ENCODE measurements at places on chromosomes 13 and 19.

DNA sequence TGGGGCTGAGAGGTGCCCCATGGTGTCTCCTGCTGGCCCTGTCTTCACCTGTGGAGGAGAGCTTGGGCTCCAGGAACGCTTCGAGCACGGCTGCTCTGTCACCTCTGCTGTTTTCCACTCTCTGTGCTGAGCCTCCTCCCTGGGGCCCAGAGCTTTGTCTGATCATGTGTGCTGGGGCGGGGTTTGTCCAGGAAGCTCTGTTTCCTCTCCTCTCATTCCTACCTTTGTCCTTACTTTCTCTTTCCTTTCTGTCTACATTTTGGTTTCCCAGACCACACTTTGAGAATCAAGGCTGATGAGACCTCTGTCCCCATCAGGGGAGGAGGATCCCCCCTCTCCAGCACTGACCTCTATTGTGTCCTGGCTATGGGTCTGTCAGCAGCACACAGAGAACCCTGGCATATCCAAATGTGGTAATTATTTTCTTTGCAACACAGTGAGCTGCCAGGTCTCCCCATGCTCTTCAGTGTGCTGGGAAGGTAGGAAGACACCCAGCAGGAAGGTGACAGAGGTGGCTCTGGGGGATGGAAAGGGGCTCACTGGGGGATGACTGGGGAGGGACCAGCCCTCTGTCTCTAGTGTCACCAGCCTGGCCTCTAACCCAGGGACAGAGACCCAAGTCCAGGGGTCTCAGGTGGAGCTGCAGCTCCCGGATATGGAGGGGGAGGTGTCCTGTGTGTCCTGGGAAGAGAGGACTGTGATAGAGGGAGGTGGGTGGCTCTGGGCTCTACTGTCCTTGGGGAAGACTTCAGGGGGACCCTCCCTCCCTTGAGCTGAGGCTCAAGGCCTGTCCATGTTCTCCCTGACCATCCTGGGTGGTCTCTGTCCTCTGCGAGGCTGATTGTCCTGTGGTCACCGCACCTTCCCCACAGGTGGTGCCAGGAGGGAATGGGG lies at the start of gene CEACAM1:
Gene CEACAM1, minus strand, starts transcription at position 128 of the 894 bp plus-strand sequence. Its CDS starts 107 bp downstream, at position 21.
- peak; percentile 28 for DNase-seq

DNA sequence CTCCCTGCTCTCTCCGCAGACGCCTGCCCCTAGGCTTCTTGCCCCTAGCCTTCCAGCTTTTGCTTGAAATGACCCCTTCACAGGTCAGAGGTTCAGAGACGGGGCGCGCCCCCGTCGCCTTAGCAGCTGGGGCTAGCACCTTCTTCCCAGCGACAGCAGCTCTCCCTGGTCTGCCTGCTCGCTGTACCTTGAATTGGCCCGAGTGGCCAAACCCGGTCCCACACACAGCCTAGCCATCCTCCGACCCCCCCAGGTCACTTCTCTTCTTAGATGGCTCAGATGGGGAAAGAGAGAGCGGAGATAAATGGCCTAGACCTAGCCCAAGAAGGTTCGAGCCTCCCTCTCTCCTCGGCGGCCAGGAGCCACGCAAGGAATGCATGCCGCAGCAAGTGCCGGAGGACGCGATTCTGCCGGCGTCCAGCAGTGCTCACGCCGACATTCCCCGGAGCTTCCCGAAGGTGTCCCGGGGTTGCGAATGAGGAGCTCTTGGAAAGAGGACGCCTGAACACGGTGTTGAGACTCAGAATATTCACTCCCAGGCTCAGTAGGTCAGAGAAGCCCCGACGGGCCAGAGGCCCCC lies 1.3 kb downstream of the CDX2 start:
- no peak for DNase-seq

DNA sequence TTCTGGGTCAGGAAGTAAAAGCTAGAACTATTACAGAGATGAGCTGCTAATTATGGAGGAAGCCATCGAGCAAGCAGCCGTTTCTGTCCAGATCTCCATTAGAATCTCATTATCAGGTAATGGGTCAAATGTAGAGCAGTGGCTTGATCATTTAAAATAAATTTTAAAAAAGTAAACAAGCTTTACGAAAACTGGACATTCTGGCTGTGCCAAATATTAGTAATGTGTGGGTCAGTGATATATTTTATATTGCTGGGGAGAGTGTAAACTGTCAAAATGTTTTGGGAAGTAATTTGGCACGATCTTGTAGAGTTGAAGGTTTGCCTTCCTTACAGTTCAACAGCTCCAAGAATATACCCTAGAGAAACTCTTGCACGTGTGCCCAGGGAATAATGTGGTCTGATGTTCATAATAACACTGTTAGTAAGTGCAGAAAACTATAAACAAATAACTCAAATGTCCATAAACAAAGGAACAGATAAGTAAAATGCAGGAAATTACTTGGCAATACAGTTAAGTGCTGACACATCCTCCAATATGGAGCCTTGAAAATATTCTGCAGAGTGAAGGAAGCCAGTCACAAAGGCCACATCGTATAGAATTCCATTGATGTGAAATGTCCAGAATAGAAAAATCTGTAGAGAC lies 127.2 kb upstream of the UBL3 start:
- no peak for DNase-seq

- DNase-seq = no peak
Observed at GRCh38 chr13:105007166-105007808, 1528.2 kb downstream of the EFNB2 start.

DNA sequence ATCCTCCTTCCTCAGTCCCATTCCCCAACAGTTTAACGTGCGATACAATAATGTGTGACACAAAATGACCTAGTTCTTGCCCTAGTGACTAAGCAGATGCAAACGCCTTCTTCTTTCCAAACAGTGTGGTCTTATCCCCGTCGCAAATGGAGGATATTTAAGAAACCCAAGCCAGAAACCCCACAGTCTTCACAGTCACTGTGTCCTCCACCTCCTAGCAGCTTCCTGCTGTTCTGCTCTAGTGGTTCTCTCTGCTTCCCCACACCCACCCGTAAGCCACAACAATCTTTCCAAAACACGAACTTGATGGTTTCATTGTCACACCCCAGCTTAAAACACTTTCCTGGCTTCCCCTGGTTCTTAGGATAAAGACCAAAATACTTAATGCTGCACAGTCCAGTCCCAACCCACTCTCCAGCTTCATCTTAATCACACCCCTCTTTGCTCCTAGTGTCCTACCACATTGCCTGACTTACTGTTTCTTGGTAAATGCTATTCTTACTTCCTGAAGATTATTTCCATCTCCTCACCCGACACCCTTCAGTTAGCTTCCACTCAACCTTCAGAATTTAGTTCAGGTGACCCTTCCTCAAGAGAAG lies 32.3 kb downstream of the ITM2B start:
- peak; percentile 44 for DNase-seq

- DNase-seq = peak; percentile 70
Observed at GRCh38 chr19:16001481-16002312, 52.9 kb downstream of the OR10H4 start.

- no peak for DNase-seq
Observed at GRCh38 chr13:100045355-100045754, 43.5 kb upstream of the PCCA start.

GRCh38 chr19:17765069-17765618 lies 13.9 kb downstream of the FCHO1 start:
- peak; percentile 96 for DNase-seq

- DNase-seq = no peak
Observed at GRCh38 chr13:73714522-73714921, 419.7 kb downstream of the KLF12 start.

GRCh38 chr13:69704311-69704710 lies 403.3 kb upstream of the ATXN8OS start:
- no peak for DNase-seq

DNA sequence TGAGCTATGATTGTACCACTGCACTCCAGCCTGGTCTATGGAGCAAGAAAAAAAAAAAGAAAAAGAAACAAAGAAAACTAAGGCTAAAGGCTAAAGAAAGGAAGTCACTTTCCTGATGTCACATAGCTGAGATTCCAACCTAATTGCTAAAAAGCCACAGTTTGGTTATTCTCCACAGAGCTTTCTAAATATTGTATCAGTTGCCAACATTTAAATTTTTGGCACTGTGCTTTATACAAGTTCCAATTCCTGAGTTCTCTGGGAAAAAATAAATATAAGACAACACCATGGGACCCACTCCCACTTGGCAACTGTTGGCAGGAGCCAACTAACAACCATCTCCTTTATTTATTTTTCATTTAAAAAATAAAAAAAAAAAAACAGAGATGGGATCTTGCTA lies 11.2 kb upstream of the LYPD3 start:
- DNase-seq = no peak

DNA sequence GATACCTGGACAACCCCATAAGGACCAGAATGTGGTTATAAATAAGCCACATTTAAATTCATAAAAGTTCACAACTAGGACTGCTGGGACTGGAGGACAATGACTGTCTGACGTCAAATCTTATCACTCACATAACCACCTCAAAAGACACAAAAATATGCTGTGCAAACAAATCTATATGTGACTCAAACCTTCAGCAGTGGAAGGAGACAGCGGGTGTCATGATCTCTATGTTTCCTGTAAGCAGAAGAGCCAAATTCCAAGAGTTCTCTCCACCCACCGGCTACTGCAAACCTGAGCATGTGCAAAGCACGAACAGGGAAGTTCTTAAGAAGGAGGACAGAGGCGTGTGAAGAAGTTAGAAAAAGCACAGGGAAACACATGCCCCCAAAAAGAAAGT lies 113.2 kb downstream of the MYCBP2 start:
- no peak for DNase-seq

- DNase-seq = no peak
Observed at GRCh38 chr19:11642902-11643301, 45.6 kb downstream of the ZNF627 start.

- no peak for DNase-seq
Observed at GRCh38 chr19:8036434-8037099, 16.0 kb upstream of the CCL25 start.
